ENCODE measurements at places on chromosomes 1 and 21.

DNA sequence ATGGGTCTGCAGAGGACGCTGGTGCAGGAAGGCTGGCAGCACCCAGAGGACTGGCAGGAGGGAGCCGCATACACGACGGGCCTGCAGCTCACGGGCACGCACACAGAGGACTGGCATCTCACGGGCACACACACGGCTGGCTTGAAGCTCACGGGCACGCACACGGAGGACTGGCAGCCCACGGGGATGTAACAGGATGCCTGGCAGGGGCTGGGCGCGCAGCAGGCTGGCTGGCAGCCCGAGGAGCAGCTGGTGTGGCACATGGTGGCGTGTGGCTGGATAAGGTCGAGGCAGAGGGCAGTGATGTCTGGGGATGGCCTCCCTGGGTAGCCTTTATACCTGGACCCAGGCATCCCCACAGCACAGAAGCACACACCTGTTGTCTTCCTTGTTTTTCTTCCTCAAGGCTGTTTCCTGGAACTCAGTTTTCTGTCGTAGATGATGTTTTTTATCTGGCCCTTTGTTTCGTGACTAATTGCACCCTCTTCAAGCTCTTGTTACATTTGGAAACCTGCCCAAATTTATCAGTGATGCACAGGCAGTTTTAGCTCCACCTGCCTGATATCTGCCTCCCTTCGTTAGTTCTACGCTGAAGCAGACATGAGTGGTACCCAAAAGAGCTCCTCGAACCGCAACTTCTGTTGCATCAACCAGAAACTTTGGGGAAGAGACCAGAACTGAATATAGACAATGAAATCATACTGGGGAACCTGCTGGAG, at the start of gene KRTAP12-1:
Gene KRTAP12-1 (minus strand): TSS at position 303 of the 719 bp plus-strand sequence. CDS start 40 bp downstream, at position 263.
- peaks cover 10% of the 10 kb centered on the region for H3K27me3 ChIP-seq
- H3K4me1 ChIP-seq, result peaks cover 7% of the 10 kb centered on the region
- no peak for ATAC-seq
- no peak within 1 kb of the TSS for H3K27ac ChIP-seq

DNA sequence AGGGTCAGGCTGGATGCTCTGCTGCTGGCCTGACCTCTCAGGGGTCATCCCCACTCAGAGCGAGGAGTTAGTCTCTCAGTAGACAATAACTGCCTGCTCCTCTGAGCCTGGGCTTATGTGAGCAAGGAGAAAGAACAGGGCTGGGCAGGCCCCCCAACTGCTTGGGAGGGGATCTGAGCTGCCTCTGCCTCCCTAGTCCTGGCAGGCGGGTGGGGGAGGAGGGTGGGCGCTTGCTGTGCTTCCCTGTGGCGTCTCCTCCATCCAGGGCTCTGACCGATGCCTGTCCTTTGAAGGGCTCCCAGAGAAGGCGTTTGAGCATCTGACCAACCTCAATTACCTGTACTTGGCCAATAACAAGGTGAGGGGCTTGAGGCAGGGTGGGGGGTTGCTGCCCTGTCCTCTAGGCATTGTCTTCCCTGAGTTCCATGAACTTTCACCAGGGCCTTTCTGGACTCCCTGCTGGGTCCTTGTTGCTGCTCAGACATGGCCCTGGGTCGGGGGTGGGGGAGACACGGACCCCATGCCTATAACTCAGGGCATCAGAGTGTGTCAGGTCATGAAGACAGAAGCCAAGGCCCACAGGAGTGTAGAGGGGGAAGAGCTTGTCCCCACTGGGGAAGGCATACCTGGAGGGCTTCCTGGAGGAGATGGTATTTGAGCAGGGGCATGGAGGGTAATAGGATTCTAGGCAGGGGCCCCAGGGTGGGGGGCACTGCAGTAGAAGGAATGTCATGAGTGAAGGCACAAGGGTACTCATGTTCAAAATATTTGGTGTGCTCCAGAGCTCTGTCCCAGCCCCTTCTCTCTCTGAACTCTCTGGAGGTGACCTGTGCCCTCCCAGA, 12.5 kb downstream of the PODN start:
- H3K4me3 ChIP-seq, result no peak overlapping the region
- H3K27ac ChIP-seq, result no peak overlapping the region
- ATAC-seq, result no peak
- H3K4me1 ChIP-seq, result no peaks in the 10 kb centered on the region
- no peaks in the 10 kb centered on the region for H3K36me3 ChIP-seq

- H3K4me1 ChIP-seq, result no peaks in the 10 kb centered on the region
- H3K27ac ChIP-seq, result no peak overlapping the region
- H3K27me3 ChIP-seq, result no peaks in the 10 kb centered on the region
- no peak for ATAC-seq
Observed at GRCh38 chr1:245754463-245754961, 599.7 kb downstream of the KIF26B start.

GRCh38 chr1:10415211-10415930, 14.9 kb upstream of the CENPS start:
- ATAC-seq, result peak; percentile 38
- H3K36me3 ChIP-seq, result peaks cover 93% of the 10 kb centered on the region
- peak overlapping the region; percentile 83 for H3K27ac ChIP-seq
- H3K4me3 ChIP-seq, result peak overlapping the region; percentile 7
- no peaks in the 10 kb centered on the region for H3K27me3 ChIP-seq

DNA sequence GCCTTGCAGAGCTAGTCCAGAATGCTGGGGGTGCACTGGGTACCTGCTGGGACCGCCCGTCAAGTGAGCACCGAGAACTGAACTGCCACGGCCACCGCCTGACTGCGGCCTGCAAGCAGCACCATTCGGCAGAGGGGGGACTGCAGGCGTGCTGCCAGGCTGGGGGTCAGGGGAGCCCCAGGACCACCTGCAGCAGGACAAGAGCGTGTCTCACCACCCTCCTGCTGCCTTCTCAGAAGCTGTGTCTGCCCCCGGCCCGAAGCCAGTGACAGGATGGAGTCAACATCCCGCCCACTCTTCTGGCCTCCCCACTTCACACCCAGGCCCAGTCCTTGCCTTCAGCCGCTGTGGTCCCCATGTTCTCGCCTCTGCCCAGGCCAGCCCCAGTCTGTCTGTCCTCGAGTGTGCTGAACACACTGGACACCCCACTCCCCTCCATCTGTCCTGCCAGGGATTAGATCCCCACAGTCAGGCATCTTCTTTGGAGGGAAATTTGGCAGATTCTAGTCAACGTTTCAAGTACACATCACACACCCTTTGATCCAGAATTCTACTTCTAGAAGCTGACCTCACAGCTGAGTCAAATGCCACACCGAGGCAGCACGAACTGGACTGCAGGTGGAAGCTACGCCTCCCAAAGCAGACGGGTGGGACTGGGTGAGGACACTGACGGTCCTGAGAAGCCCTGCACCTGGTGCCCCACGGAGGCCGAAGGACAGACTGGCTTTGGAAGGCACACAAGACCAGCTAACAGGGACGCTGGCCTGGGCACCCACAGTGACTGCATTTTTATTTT, 26.0 kb downstream of the PTTG1IP start:
- no peaks in the 10 kb centered on the region for H3K4me1 ChIP-seq
- H3K36me3 ChIP-seq, result peaks cover 39% of the 10 kb centered on the region
- peak overlapping the region; percentile 12 for H3K4me3 ChIP-seq
- no peaks in the 10 kb centered on the region for H3K27me3 ChIP-seq

- no peak overlapping the region for H3K4me3 ChIP-seq
- peaks cover 74% of the 10 kb centered on the region for H3K27me3 ChIP-seq
- H3K27ac ChIP-seq, result no peak overlapping the region
- no peak for ATAC-seq
Observed at GRCh38 chr1:213983493-213984386, 4.0 kb upstream of the PROX1 start.

DNA sequence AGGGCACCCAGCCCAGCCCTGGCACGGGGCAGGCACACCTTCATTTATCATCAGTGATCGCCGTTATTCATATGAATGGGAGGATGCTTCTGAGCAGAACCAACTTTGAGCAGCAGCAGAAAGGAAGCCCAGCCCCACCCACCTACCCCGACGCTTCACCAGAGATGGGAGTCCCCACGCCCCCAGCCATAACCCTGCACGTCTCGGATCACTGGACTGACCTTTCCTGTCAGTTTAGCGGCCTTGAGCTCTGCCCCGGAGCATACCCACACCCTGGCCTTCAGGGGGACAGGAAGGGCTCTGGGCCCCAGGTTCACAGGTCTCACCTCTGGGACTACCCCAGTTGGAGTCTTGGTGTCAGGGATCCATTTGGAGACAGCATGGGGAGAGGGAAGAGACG, 18.1 kb downstream of the LRP8 start:
- no peaks in the 10 kb centered on the region for H3K27me3 ChIP-seq
- no peak for ATAC-seq
- no peak overlapping the region for H3K4me3 ChIP-seq
- peaks cover 9% of the 10 kb centered on the region for H3K4me1 ChIP-seq

All from activated T-helper 17 cell treated with anti-CD3 and anti-CD28 coated beads, Interleukin-2, amount 50 U/mL, for 72 hours (primary cell).